ENCODE measurements at places on chromosomes 7 and 10.

- DNase-seq: no peak
These were observed 413.9 kb upstream of the AUTS2 start for GRCh38 chr7:69184339-69184738.

DNA sequence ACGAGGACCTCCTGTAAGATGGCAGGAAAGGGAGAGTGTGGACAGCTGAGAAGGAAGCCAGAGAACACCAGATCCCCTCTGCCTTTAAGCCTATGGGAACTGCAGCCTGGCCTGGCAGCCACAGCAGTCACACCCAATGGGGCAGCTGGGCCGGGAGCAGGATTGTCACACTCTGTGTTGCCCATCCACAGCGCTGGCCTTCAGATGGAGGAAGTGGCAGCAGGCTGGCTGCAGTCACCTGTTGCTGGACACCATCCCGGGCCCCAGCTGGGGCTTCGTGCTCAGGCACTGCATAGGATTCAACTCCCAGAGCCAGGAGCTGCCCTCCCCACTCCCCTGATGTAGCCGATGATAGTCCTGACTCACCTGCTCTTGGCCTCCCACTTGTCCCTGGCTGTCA lies 114.4 kb downstream of the COL13A1 start:
- no peak for DNase-seq

GRCh38 chr7:20793694-20794394 lies 7.2 kb upstream of the SP8 start:
- no peak for DNase-seq

- no peak for DNase-seq
These were observed 104.0 kb downstream of the CYTH3 start for GRCh38 chr7:6168477-6168868.

DNA sequence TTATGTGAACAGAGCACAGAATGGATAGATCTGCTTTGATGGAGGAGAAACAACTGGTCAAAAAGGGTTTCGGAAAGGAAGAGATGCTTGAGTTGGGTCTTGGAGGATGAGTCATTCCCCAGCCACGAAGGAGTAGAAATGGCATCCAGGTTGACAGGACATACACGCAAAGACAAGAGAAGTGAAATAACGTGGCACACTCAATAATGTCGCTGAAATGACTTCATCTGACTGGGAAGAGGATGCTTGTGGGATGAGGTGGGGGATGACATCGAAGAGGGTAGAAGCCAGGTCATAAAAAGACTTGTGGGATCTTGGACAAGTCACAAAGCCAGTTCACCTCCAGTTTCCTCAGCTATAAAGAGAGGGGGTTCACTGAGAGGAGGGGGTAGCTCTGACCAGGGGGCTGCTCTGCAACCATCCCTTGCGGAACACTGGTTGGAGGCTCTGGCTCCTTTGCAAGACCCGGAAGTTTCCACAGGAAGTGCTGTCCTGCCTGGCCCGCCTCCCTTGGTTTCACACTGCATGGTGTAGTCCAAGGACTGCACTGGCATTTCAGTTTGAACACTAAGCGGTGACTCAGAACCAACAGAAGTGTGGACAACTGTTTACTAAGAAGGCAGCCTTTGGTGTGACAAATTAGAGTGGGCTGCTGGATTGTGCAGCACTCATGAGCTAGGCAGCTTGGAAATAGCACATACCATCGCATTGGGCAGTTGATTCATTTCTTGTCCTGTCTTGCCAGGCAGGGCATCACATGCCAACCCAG lies 189.9 kb upstream of the ADO start:
- no peak for DNase-seq

DNA sequence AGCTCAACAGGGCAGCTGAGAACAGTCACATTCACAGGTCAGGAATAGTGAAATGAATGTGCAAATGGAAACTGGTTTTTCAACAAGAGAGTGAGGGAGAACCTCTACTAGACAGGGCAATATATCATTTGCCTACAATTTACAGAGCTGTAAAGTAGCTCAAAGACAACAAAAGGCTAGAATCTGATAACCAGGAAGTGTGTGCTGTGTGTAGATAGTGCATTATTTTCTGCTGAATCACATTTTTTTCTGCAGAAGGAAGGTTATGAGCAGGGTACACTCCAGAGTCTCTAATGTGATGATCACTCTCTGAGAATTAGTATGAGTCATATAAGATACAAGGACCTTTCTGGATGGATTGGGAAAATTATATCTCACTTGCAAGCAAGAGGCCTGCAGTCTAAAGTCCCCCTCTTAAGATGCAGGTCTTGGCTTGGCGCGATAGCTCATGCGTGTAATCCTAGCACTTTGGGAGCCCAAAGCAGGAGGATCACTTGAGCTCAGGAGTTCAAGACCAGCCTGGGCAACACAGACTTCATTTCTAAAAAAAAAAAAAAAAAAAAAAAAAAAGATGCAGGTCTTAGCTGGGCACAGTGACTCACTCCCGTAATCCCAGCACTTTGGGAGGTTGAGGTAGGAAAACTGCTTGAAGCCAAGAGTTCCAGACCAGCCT lies 59.9 kb upstream of the COBL start:
- no peak for DNase-seq

DNA sequence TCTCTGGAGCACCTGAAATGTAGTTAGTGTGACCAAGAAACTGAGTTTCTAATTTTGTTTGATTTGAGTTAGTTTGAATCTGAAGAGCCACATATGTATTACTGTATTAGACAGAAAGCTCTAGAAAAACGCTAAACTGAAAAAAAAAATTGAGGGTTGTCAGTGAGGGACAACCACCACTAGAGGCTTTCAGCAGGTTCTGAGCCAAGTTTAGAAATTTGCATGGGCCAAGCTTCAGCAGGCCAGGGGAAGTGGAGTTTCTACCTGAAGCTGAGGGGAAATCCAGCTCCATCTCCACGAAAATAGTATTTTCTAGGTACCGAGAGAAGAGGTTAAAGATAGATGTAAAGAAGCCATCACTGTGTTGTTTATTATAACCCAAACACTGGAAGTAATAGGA lies 77.9 kb upstream of the PLXNA4 start:
- DNase-seq: no peak

GRCh38 chr10:23780331-23780730 lies 341.5 kb downstream of the OTUD1 start:
- DNase-seq: no peak

- DNase-seq: no peak
These were observed 204.6 kb downstream of the HECW1 start for GRCh38 chr7:43317075-43317474.

GRCh38 chr10:90857635-90858460 lies at the start of gene HTR7:
Gene HTR7 (minus strand): TSS chr10:90858039. CDS start chr10:90857671, 368 bp downstream.
- no peak for DNase-seq
